Activated CD4-positive, alpha-beta T cell treated with anti-CD3 and anti-CD28 coated beads, Interleukin-2, amount 10 ng/mL, durations not matched to agents 7 days and 5 days (primary cell): ENCODE measurements at places on chromosomes 11 and 22. TPM values are rescaled to one million over a fixed set of nuclear protein-coding genes. Genes with fewer than 3 reads are reported as not detected.

MS4A3 gene
- total RNA-seq: not detected

CCDC34 gene
- 18.8 TPM for total RNA-seq

GRCh38 chr22:19664951-19665783, 49.1 kb upstream of the SEPTIN5 start:
- H3K4me3 ChIP-seq: no peak overlapping the region
- DNase-seq: no peak
- no peaks in the 10 kb centered on the region for H3K36me3 ChIP-seq
- H3K4me1 ChIP-seq: no peaks in the 10 kb centered on the region

KRTAP5-10 gene
- total RNA-seq: not detected

- DNase-seq: no peak
- no peaks in the 10 kb centered on the region for H3K36me3 ChIP-seq
- no peaks in the 10 kb centered on the region for H3K27me3 ChIP-seq
- H3K27ac ChIP-seq: no peak overlapping the region
- H3K4me1 ChIP-seq: no peaks in the 10 kb centered on the region
Observed at GRCh38 chr22:33984211-33984610, 63.9 kb upstream of the LARGE1 start.

DNA sequence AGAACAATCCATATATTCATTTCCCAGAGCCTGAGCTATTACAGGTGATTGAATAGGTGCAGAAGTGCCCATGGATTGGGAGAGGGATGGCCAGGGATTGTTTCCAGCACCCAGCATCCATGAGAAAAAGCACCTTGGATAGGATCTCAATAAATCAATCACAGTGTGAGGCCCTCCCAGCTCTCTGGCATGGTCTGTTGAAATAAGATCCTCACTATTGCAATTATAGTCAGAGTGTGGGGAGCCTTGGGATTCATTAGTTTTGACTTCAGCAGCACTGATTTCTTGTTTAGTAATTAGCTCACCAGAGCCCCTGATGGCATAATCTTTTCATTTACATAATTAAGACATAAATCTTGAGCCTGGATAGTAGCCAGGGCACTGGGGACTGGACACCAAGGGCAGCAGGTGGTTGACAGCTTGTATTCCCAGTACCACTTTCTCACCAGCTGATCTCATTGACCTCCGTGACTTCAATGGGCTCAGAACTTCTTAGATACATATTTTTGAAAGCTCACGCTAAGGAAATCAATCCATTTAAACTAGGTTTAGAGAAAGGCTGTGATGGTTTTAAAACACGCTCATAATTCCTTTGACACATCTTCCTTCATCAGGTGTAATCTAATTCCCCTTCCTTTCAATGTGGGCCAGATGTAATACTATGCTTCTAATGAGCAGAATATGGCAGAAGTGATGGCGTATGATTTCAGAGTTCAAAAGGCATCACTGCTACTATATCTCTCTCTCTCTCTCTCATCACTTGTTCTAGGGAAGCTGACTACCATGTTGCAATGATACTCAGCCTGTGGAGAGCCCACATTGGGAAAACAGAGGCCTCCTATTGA, 22.1 kb upstream of the DRD2 start:
- H3K4me3 ChIP-seq: no peak overlapping the region
- no peak overlapping the region for H3K27ac ChIP-seq
- H3K4me1 ChIP-seq: no peaks in the 10 kb centered on the region
- no peaks in the 10 kb centered on the region for H3K36me3 ChIP-seq

PKP3 gene
- total RNA-seq: not detected

CASP12 gene
- not detected for total RNA-seq

GRCh38 chr11:14972581-14973495, 687 bp upstream of the CALCA start:
- H3K36me3 ChIP-seq: no peaks in the 10 kb centered on the region
- no peak overlapping the region for H3K27ac ChIP-seq

GRCh38 chr11:132030896-132031295, 660.5 kb downstream of the NTM start:
- H3K4me3 ChIP-seq: no peak overlapping the region
- no peaks in the 10 kb centered on the region for H3K36me3 ChIP-seq
- DNase-seq: no peak

SCGB1C1 gene
- not detected for total RNA-seq
